Stomach (tissue), 19 donors: ENCODE measurements at places on chromosomes 11 and 22. TPM values are rescaled to one million over a fixed set of nuclear protein-coding genes. Genes with fewer than 3 reads are reported as not detected.

Gene PKP3
- total RNA-seq = 356 TPM

Gene CSNK2A3
- not detected for total RNA-seq

Gene OR51E2
- not detected for total RNA-seq

Gene PGR
- 1.0 TPM for total RNA-seq

Gene HDAC10
- total RNA-seq = 42.2 TPM

Gene TMEM191C
- total RNA-seq = not detected

Gene YAP1
- total RNA-seq = 22.0 TPM
